ENCODE measurements at places on chromosomes 3 and 15.

- DNase-seq: no peak
Measured at GRCh38 chr15:60479361-60480110, 594 bp upstream of the ICE2 start.

DNA sequence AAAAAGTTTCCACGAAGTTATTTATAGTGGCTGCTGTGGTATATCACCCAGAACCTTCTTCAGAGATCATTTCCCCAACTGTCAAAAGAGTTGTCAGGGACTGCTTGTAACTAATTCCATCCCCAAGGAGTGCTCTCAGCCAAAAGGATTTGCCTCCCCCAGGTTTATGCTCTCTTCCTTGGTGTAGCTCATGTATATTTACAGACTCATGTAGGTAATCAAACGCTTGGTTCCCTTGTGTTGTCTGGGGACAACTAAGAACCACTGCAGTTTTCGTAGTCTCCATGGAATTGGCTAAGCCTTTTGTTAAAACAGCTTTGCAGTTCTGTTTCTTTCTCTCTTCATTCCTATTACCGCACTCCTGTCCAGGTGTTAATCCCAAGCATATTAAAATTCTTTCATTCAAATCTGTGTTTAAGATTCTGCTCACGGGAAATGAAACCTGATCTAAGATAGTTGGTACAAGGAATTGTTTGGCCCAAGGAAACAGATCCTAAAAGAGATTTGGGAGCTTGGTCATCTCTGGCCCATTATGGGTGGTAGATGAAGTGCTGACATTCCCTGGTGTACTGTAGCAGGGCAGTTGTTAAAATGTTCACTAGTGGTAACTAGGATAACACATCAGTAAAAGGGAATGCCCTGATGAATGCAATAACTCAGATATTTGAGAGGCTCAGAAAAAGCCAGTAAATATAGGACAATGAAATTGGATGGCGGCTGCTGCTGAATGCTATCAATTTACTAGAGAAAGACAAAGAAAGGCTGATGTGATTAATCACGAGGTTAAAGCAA, 361.3 kb upstream of the GBE1 start:
- DNase-seq: no peak

- no peak for DNase-seq
Measured at GRCh38 chr3:37662785-37663184, 198.9 kb upstream of the CTDSPL start.

GRCh38 chr3:122343654-122344053, 18.6 kb downstream of the CSTA start:
- DNase-seq: no peak

DNA sequence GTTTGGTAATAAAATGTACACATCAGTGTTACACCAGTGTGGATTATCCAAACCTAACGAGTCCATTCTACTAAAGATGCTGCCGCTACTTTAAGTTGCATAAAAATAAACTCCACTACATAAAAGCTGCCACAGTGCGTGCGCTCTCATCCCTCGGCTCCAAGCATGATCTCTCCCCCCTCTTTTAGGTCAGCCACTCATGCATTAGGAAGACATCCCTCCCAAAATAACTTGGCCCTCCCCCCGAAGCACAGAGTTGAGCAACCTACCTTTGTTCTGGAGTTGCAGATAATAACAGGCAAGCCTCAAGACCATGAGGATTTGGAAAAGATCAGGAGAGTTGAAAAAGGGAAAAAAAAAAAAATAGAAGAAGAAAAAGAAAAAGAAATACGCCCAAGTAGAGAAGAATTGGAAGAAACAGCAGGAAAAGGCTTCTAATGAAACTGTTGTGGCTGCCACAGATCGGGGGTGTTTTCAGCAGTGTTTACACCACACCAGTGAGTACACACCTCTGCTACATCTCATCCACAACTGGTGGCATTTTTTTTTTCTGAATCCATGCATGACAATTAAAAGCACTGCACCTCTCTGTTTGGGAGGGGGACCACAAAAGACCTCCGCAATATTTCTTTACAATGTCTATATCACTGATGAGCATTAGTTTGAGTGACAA, 339.2 kb downstream of the FOXP1 start:
- DNase-seq: no peak

DNA sequence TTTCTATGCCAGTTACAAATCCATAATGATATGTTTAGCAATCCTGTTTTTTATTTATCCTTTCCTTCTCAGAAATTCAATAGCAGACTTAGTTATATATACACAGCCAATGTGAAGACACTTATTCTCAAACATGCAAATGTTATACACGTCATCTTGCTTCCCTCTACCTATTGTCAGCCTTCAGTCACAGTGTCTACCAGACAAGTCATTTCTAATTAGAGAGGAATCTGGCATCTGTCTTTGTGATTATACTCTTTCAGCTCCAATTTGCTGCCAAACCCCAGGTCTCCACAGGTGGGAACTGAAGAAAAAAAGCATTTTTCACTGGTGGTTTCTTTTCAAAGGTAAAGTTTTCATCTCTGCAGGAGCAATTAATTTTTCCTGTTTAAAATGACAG, 793.1 kb downstream of the AGBL1 start:
- DNase-seq: no peak

DNA sequence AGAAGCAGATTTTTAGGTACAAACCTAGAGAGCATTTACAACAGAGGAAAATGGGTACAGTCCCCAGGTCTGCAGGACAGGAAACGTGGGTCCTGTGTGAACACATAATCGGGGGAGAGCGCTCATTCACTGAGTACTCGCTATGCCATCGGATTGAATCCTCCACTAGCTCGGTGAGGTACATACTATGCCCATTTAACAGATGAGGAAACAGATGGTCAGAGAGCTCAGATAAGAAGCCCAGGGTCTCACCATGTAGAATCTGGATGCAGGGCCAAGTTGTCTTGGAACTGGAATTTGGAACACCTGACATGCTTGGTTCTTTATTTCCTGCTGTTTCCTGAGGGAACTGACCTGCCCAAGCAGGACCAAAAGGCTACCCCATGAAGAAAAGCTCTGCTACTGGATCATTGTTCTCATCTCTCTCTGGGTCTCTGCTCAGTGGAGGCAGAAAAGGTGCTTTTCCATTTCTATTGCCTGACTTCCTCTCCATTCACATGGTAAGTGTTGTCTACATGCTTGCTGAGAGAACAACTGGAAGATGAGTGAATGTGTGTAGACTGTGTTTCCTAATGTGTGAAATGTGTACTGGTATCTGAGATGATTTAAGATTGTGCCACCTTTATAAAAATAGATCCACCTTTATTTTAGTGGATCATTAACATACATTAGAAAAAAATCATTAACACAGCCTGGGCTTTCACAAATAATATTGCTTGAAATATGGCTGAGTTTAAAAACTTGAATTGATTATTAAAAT, 89.1 kb downstream of the TGFBR2 start:
- DNase-seq: no peak

DNA sequence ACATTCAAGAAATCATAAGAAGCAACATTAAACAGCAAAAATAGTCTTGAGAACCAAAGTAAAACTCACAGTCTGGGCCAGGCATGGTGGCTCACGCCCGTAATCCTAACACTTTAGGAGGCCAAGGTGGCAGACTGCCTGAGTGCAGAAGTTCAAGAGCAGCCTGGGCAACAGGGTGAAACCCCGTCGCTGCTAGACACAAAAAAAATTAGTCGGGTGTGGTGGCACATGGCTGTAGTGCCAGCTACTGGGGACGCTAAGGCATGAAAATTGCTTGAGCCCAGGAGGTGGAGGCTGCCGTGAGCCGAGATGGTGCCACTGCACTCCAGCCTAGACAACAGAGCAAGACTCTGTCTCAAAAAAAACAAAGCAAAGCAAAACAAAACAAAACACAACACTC, 117.7 kb upstream of the GOLGA6L6 start:
- DNase-seq: no peak

DNA sequence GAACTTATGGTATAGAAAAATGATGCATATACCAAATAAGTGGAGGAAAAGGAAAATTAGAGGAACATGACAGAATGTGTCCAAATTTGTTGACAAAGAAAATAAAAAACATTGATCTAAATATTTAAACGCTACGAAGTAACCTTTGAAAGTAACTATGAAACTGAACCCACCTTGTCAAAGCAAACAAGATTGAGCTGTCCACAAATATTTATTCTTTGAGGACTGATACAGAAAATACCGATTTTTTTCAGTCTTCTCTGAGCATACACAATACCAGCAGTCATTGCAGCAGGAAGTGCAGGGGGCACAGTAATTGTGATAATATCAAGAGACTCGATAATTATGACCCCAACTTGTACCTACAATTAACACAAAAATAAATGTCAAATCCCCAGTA, 40.0 kb downstream of the ATP13A3 start:
- DNase-seq: no peak

GRCh38 chr3:25372167-25372566, 55.9 kb upstream of the RARB start:
- no peak for DNase-seq

- peak; percentile 25 for DNase-seq
Measured at GRCh38 chr15:57591822-57592367, at the start of gene MYZAP. MYZAP (plus strand) TSS chr15:57591904; CDS start chr15:57592035, 131 bp downstream.

- no peak for DNase-seq
Measured at GRCh38 chr15:33119273-33119672, 75.2 kb downstream of the FMN1 start.

DNA sequence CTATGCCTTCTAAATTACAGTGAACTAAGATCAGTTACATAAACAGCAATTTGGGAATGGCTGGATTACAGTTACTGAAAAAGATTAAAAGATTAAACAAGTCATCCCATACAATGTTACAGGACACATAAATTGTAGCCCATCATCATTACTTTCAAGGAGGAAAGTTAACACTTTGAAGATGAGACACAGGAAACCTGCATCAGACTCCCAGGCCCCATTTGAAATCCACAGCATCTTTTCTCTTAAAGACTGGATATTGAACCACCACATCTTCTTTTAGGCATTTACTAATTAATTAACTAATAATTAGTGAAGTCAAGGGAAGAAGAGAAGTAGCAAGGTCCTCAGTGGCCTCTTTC, 170.2 kb downstream of the PLCL2 start:
- DNase-seq: no peak

GRCh38 chr15:85592148-85592547, 202.6 kb downstream of the KLHL25 start:
- no peak for DNase-seq

DNA sequence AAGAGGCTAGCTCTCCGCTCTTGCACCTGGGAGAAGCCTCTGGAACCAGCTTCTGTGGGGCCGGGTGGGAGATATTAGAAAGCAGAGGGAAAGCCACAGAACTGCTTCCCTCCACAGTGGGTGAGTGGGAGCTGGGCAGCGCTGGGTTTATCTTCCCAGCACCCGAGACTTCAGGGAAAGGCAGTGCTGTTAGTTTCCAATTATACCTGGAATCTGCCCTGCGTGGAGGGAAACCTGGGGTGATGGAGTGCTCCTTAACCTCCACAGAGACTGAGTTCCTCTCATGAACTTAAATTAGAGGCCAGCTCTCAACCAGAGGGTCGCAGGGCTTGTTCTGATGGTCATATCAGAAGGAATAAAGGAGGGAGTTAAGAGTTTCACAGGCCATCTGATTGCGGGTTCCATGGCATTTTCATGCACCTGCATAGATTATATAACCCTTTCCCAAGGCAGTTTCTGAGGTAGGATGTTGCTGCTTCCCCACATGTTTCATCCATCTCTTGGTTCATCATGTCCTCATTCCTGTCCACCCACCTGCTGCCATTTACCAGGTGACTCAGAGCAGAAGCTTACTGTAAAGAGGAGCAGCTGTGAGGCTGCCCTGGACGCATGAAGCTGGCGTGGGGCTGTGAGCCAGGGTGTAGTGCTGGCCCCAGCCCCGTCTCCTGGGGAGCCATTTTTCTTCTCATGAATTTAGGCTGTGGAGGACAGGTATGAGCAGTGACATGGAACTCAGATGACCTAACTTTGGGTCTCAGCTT, 42.5 kb downstream of the CA12 start:
- no peak for DNase-seq

GRCh38 chr3:182388506-182388905, 404.8 kb upstream of the ATP11B start:
- DNase-seq: no peak

DNA sequence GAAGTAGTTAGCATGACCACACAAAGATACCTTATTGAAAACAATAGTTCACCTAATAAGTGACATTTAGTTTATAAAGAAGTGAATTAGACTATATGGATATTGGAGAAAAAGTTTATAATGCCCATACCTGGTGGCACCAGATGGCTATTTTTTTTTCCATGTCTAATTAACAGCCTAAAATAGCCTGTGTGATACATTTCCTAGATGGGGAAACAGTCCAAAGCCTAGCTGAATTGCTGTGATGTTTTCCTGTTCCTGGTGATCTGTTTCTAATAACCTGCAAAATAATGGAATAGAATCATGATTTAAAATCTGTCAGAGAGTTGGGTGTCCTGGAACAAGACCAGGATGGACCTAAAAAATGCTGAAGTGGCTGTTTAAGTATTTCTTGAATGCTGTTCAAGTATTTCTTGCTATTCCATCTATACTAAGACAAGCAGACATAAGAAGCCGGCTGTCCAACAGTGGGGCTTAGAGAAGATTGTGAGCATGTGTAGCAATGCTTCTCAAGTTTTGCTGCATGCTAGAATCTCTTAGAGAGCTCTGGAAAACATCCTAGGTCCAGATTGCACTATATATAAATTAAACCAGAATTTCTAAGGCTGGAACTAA, 31.3 kb downstream of the LRRC3B start:
- DNase-seq: no peak

- DNase-seq: no peak
Measured at GRCh38 chr3:62970648-62971047, 95.4 kb upstream of the CADPS start.

DNA sequence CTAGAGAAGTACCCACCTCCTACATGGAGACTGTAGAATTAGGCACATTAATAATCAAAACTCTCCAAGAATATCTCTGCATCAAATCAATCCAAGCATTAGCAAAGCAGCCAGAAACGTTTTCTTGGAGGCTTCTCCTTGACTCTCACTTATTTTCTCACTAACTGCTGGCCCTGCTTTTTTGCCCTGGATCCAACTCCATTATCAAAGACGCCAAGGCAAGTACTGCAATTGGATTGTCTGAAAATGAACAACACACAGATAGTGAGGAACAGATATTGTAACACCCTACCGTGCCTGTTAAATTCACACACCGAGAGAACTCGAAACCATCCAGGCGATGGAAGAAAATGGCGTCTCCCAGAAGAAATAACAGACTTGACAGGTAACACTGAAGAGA, 256.2 kb upstream of the MDFIC2 start:
- no peak for DNase-seq

DNA sequence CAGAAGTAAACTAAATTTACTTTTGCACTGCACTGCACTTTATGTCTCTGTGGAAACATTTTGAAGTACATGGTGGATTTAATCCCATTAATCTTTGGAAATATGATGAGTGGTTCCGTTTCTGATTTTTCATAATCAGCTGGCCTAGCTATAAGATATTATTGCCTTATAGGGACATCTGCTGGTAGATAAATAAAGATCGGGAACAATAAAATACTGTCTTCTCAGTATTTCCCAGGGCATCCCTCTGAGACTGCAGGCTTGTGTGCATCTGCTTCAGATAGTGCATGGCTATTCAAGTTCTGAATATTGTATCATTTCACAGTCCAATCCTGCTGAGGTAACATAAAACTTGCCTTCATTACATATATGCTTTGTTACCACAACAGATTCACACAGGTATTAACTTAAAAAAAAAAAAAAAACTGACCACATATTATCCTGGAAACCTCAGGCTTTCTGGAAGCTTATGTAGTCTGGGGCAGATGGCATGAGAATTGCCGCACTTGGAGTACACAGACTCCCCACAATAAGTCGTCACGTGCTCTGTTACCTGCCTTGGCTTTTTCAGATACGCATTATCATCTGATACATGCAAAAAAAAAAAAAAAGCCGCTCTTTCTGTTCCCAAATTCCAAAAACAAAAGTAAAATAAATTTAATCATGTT, 330.8 kb upstream of the AGTR1 start:
- peak; percentile 6 for DNase-seq

All from NCI-H1105 (cell line).